Panc1 (cell line): ENCODE measurements at places on chromosomes 2 and 18. TPM values are rescaled to one million over a fixed set of nuclear protein-coding genes. Genes with fewer than 3 reads are reported as not detected.

The CYP27C1 gene
- total RNA-seq = 5.7 TPM

The AGXT gene
- total RNA-seq = 0.36 TPM

The TUBA3E gene
- not detected for total RNA-seq

The NEU2 gene
- total RNA-seq = not detected
